T-helper 17 cell (primary cell): ENCODE measurements at places on chromosomes 16 and 17. TPM values are rescaled to one million over a fixed set of nuclear protein-coding genes. Genes with fewer than 3 reads are reported as not detected.

Gene CES1
- total RNA-seq: 0.42 TPM

Gene CEP295NL
- 2.9 TPM for total RNA-seq

- DNase-seq: no peak
Observed at GRCh38 chr17:27458524-27458908, 2.3 kb downstream of the KSR1 start.

Gene RNU2-1
- total RNA-seq: 3,838 TPM

DNA sequence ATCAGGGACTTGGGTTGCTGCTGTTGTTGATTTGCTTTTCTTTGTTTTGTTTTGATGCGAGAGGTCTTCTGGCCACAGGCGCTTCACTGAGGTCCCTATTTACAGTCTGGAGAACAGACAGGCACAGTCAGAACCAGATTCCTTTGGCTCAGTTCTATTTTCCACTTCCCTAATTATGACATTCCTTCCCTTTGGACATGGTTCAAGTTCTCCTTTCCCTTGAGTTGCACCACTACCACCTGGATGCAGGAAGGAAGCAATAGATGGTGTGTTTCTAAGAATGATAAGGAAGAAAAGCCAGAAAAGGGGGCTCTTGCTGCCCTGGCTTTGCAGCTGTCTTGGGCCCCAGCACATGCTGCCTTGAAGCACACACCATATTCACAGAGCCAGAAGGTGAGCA is 160.6 kb downstream of the MAF start:
- DNase-seq: no peak

Gene QPRT
- 0.96 TPM for total RNA-seq

GRCh38 chr16:24273508-24274182 is 17.5 kb downstream of the CACNG3 start:
- DNase-seq: no peak

DNA sequence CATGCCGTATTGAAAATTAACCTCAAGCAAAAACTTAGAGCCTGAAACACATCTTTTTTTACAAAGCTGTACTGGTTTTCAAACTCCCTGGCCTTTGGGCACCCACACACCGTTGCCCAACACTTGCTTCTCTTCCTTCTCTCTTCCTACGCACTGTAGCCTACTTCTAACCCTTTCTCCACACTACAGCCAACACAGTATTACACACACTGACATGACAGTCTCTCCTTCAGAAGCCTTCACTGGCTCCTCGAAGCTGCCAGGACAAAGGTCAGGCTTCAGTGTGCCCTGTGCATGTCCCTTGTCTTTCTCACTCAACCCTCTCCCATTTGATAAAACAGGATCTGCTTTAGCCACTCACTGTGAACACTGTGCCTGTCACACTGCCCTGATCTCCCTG is 8.0 kb downstream of the FANCA start:
- DNase-seq: no peak
